ENCODE measurements at places on chromosomes 7 and 10. TPM values are rescaled to one million over a fixed set of nuclear protein-coding genes. Genes with fewer than 3 reads are reported as not detected.

Gene SMKR1
- total RNA-seq = not detected

Gene YWHAG
- total RNA-seq = 47.8 TPM

DNA sequence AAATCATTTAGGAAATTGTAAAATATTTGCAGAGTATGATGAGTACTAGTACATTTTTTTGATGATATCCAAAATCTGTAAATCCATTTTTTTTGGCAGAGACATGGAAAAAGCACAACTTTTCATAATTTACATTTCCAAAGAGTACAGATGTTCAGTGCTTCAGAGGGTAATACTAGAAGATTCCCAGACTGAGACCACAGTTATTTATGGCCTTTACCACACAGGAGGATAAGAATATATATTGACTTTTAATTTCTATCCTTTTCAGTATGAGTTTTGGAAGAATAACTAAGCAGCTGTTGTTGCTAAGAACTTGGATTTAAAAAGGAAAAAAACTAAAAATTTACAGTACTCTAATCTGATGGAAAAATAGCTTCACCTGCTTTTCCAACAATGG lies 61.9 kb downstream of the HGF start:
- DNase-seq = no peak
- H3K4me1 ChIP-seq = no peaks in the 10 kb centered on the region

- no peak overlapping the region for H3K27ac ChIP-seq
- no peaks in the 10 kb centered on the region for H3K36me3 ChIP-seq
- H3K4me1 ChIP-seq = peaks cover 46% of the 10 kb centered on the region
- no peak overlapping the region for H3K4me3 ChIP-seq
- no peaks in the 10 kb centered on the region for H3K27me3 ChIP-seq
- DNase-seq = no peak
Measured at GRCh38 chr10:71241114-71241829, 28.9 kb downstream of the UNC5B start.

Gene PNLIPRP3
- not detected for total RNA-seq

DNA sequence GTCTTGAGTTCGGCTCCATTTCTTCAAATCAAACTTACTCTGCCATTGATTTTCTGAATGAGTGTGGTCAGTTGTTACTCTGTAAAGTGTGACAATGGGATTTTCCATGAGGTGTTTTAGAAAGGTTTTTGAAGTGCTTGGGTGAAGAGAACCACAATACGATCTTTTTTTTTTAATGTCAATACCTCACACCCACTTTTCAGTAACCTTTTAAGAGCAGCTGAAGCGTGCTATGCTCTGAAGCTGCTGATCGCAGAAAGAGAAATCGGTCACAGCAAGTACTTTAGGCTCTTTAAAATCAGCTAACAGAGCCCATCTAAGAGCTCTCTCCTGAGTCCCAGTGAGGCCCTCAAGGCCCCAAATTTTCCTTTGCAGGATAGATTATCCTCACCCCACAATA lies 34.4 kb upstream of the YAE1 start:
- DNase-seq = no peak
- no peak overlapping the region for H3K27ac ChIP-seq
- no peaks in the 10 kb centered on the region for H3K36me3 ChIP-seq
- H3K4me1 ChIP-seq = peaks cover 24% of the 10 kb centered on the region
- no peak overlapping the region for H3K4me3 ChIP-seq

DNA sequence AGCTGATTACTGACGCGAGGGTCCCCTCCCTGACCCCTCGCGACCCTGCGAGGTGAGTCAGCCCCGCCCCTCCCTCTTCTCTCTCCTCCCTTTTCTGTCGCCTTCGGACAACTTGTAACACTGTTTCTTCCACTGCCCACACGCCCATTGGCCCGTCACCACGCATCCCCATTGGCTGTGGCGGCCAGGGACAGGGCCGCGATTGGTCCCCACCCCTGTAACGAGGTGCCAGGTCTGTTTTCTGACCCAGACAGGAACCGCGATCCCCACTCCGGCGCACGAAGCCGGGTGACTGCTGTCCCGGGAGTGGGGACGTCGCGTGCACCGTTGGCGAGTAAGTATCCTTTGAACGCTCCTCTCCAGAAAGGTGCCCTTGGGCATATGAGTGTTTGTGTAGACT lies at the start of gene STRA8:
Gene STRA8 (plus strand): TSS at position 269 of the 400 bp plus-strand sequence. CDS start 6,687 bp downstream, outside the sequence.
- DNase-seq = no peak
- H3K4me1 ChIP-seq = no peaks in the 10 kb centered on the region
- H3K27me3 ChIP-seq = no peaks in the 10 kb centered on the region
- H3K27ac ChIP-seq = no peak within 1 kb of the TSS
